HCT116 (cell line): ENCODE measurements at places on chromosomes 5 and 9. TPM values are rescaled to one million over a fixed set of nuclear protein-coding genes. Genes with fewer than 3 reads are reported as not detected.

Gene DPP7
- 291 TPM for total RNA-seq

Gene UNC13B
- 17.6 TPM for total RNA-seq

Gene IRX2
- not detected for total RNA-seq

Gene OTULINL
- 8.8 TPM for total RNA-seq

Gene C9orf153
- not detected for total RNA-seq

Gene CCNJL
- 2.9 TPM for total RNA-seq

Gene PCDHGA1
- total RNA-seq, result 0.05 TPM

Gene ERBIN
- total RNA-seq, result 57.4 TPM

Gene C5orf63
- 4.4 TPM for total RNA-seq

Gene ANKRD31
- total RNA-seq, result 0.30 TPM

Gene SLC24A2
- not detected for total RNA-seq

Gene CDK7
- total RNA-seq, result 67.0 TPM
